ENCODE measurements at places on chromosomes 6 and 20. TPM values are rescaled to one million over a fixed set of nuclear protein-coding genes. Genes with fewer than 3 reads are reported as not detected.

Gene NEURL2
- 3.4 TPM for total RNA-seq

- DNase-seq, result no peak
These were observed 96.0 kb downstream of the RNASET2 start for GRCh38 chr6:166860392-166860791.

GRCh38 chr6:8749465-8749864 lies 314.1 kb upstream of the SLC35B3 start:
- no peak for DNase-seq

DNA sequence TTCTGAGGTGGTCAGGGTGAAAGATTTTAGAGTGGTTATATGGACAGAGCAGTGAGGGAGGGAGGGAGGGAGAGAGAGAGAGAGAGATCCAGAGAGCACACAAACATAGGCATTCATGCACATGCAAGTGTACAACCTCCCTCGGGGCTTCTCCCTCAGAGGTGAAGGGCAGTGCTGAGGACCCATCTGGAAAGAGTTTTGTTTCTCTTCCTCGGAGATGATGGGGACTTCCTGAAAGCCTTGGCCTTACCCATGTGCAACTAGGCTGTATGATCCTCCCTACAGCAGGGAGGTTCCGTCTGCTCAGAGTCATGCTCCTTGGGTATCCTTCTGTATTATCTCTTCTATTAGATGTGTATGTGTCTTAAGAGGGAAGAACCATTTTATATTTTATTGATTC lies 21.4 kb upstream of the TSPYL1 start:
- DNase-seq, result no peak

Gene CD83
- total RNA-seq, result 3.9 TPM

Measured in glomerular endothelial cell (primary cell).